ENCODE measurements at places on chromosomes 1 and 21.

GRCh38 chr1:248862695-248862997 lies 3.8 kb upstream of the ZNF692 start:
- no peak for DNase-seq

GRCh38 chr1:116131866-116132605 lies 20.8 kb downstream of the MAB21L3 start:
- no peak for DNase-seq

DNA sequence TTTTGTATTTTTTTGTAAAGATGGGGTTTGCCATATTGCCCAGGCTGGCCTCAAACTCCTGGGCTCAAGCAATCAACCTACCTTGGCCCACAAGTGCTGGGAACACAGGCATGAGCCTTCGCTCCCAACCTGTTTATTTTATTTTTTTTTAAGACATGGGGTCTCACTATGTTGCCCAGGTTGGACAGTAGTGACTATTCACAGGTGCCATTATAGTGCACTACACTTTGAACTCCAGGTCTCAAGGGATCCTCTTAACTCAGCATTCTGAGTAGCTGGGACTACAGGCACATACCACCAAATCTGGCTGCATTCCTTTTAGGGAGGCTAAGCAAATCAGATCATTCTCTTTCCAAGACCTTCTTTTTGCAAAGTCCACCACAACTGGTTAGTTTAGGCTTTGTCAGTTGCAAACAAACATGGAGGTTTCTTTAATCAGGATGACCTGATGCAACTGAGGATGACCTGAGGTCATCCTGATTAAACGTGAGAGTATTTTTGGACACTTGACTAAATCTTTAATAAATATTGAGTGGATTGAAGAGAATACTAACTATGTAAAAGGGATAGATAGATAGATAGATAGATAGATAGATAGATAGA lies 30.0 kb upstream of the RALGPS2 start:
- DNase-seq: no peak

- DNase-seq: peak; percentile 65
Measured at GRCh38 chr1:244028701-244029100, 22.4 kb upstream of the ZBTB18 start.

GRCh38 chr21:35006771-35007170 lies 42.3 kb downstream of the RUNX1 start:
- DNase-seq: no peak

DNA sequence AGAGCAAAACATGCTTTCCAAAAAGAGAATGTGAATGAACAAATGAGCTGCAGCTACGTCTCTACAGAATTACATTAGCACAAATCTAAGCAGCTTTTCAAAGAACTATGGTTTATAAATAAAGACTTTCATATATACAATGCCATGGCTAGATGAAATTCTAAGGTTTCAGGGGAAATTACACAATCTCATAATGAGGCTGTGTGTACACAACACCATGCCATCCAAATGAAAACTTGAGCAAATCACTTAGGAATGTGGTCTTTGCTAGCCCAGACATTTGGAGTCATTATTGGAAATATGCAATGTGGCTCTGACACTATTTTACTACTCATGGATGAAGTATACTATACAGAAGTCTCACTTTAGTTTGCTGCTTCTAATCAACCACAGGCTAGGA lies 37.5 kb downstream of the SPAG17 start:
- DNase-seq: no peak

GRCh38 chr1:228794810-228795209 lies 59.5 kb downstream of the RHOU start:
- no peak for DNase-seq

DNA sequence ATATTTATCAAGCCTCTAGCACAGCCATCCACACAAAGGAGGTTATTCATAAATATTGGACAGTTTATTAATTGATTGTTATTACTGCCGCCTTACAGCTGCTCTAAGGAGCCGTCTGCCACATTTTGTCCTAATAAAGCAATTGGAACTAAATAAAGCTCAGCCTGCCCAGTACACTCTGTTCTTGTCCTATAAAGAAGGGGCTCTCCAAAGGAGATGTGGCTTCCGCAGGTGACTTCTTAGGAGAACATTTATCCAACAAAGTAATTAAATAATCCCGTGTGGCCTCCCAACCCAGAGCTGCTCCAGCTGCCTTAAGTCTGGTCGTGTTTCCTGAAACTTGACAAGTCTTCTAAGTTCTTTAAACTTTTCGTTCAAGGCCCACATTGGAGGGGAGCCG lies 497.7 kb downstream of the NPHP4 start:
- DNase-seq: no peak

- DNase-seq: no peak
Measured at GRCh38 chr1:19866758-19867157, 15.4 kb upstream of the OTUD3 start.

- no peak for DNase-seq
Measured at GRCh38 chr1:197222780-197223179, 45.3 kb upstream of the CRB1 start.

- DNase-seq: no peak
Measured at GRCh38 chr1:170593173-170594011, 61.4 kb downstream of the GORAB start.

DNA sequence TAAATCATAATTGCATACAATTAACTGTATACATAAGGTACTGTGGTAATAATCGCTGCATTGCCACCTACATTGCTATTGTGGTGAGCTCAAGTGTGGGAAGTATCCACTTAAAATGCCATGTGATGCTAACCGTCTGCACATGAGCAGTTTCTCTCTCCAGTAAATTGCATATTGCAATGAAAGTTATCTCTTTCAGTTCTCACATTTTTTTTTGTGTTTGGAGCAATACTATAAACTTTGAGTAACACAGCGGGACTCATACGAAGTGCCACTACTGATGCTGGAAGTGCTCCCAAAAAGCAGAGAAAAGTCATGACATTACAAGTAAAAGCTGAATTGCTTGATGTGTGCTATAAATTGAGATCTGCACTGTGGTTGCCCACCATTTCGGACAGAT lies 38.5 kb downstream of the DISC1 start:
- no peak for DNase-seq

DNA sequence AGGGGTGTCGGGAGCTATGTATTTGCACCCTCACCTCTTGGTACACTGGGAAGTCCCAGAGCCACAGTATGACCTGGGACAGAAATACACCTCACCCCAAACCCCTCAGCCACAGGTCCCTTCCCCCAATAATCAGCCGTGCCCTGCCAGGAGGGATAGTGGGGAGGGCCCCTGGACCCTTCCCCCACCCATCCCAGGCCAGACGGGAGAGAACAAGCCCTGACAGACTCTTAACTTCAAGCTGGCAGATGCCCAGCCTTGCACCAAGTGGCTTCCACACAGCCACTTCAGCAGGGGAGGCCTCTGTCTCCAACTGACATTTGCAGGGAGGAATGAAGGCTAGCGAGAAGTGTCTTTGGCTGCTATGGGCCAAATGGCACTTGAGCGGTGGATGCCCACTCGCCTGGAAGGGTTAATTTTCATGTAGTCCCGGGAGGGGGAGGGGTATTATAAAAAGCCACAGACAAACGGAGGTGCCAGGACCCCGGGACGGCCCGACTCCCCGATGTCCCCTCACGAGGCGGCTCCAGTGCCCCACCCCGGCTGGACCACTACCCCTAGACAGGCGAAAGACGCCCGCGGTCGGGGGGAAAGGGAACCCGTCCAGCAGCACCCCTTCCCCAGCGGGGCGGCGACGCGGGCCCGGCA lies 495 bp downstream of the SYNC start:
- DNase-seq: peak; percentile 56
